ENCODE measurements at places on chromosomes 2 and 18.
A peak's percentile ranks its signal among the peaks of the same experiment; 100 is the strongest.

- DNase-seq, result no peak
These were observed 33.2 kb downstream of the ANKRD29 start for GRCh38 chr18:23629444-23629946.

- no peak for DNase-seq
These were observed 96.3 kb upstream of the THUMPD2 start for GRCh38 chr2:39875182-39875913.

DNA sequence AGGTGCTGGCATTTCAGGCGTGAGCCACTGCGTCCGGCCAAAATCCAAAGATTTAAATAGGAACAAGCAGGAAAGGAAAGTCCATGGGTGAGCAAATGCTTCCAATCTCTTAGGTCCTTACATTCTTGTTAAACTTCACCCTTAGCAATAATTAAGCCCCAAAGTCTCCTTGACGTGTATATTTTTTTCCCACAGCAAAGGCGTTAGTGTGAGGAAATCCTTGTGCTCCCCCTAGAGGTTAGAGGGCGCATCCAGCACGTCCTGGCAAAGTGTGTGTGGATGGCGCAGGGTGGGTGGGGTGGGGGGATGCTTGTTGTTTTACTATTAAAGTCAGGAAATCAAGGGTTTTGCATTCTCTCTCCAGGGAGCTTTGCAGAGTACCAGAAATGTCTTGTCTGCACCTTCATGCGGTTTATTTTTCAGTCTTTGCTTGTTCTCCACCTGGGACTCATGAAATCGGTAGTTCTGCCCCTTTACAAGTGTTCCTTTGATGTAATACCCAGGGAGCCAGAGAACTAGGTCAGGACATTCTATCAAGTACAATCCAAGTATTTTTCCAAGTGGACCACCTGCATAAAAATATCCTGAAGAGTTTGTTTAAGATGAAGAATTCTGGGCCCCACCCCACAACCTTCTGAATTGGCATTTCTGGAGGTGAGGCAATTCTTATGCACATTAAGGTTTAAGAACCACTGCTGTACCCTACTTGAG is 22.2 kb upstream of the ITSN2 start:
- peak; percentile 65 for DNase-seq

DNA sequence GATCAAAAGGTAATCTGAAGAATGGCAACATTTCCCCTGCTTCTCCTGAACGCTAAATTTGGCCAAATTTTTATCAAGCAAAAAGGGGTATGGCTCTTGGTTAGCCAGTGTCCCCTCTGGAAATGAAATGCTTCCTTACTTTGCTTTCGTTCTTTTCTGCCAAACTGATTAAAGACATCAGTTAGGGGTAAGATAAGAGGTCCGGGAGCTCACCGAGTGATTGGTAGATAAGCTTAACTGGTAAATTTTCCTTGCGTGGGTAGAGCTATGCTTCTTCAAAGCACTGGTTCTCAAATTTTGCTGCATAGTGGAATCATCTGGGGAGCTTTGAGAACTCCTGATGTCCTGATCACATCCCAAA is 62.7 kb upstream of the MAPRE2 start:
- DNase-seq, result no peak

DNA sequence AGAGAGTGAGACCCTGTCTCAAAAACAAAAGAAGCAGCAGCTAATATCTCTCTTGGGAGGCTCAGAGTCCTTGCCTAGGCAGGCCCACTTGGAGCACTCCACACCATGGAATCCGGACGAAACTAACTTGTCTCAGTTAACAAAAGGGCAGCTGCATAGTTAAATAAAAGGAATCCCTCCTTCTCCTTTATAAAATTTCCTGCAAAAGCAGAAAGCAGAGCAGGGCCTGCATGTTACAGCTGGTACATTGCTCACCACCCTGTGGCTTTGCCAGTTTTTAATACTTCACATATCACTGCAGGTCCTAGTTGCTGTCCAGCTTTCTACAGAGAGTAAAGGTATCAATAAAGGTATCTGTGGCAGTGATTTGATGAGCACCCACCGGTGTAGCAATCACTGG is 93.6 kb downstream of the ASAP2 start:
- DNase-seq, result no peak

GRCh38 chr18:12773369-12773768 is 70.5 kb downstream of the PSMG2 start:
- DNase-seq, result no peak

- DNase-seq, result no peak
These were observed 50.2 kb downstream of the COL4A3 start for GRCh38 chr2:227214622-227215041.

DNA sequence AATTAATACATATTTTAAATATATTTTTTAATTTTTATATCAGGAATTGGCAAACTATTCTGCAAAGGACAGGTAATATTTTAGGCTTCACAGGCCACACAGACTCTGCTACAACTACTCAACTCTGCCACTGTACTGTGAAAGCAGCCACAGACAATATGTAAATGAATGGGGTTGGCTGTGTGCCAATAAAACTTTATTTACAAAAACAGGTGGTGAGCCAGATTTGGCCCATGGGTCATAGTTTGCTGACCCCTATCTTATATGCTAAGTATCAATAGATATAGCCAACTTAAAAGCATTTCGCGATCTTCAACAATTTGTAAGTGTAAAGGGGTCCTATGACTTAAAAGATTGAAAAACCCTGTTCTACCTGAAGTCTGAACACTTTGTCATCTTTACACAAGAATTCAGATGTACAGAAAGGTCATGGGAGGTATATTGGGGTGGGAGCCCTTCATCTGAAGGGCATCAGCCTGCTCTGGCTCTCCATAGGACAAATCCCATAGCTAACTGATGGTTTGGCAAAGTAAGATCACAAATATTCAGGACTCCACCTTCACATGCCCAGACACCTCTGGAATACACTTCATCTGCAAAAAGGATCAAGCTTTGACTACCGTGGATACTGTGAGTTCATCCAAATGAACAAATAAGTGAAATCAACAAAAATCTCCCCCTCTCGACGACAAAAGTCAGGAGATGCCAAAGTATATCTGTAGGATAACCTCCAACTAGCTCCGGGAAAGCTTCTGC is 65.9 kb downstream of the C1D start:
- no peak for DNase-seq

DNA sequence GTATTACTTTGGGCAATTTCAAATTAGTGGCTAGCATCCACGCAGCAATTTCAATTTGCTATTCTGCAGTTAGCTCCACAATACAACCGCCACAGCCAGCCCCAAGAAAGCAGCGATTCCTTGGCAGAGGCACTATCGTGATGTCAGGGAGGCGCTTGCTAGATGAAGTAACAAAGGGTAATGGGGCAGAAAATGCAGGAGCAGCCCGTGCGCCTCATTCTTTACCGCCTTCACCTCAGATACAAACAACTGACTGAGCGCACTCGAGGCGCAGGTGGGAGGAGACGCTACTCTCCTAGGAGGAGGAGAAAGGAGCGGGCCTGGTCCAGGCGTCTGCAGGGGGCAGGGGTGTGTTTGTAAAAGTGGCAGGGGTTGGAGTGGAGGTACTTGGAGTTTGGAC is 76.9 kb upstream of the ASB18 start:
- no peak for DNase-seq

GRCh38 chr18:51185075-51185474 is 12.4 kb downstream of the MEX3C start:
- DNase-seq, result no peak

DNA sequence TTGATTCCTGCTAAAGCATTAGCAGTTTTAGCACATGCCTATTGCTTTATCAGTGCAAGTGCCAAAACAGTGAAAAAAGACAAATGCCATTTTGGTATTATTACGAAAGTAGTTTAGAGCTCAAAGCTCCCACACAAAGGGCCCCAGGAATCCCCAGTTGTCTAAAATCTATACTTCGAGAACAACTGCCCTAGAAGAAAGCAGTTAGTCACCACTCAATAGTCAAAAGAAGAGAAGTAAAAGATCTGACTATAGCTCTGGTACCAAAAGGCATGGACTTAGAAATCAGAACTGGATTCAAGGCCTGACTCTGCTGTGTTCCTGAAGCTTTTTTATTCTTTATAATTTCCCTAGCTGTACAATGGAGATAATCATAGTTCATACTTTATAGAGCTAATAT is 21.8 kb downstream of the SCN3A start:
- DNase-seq, result no peak

DNA sequence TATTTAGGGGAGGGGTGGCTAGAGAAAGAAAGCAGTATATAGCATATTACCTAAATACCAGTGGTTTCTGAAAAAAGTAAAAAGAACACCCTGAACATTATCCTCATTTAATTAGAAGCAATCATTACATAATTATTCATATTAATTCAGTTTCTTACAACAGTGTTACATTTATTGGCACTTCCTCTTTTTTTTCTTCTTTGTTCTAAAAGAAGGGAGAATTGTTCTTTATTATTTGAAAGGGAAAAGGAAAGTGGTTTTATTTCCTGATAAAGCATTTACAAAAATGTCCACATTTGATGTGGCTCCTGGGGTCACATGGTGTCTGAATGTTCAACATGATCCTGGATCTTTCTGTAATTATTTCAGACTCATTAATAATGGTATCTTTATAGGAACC is 254.9 kb upstream of the ZEB2 start:
- no peak for DNase-seq

DNA sequence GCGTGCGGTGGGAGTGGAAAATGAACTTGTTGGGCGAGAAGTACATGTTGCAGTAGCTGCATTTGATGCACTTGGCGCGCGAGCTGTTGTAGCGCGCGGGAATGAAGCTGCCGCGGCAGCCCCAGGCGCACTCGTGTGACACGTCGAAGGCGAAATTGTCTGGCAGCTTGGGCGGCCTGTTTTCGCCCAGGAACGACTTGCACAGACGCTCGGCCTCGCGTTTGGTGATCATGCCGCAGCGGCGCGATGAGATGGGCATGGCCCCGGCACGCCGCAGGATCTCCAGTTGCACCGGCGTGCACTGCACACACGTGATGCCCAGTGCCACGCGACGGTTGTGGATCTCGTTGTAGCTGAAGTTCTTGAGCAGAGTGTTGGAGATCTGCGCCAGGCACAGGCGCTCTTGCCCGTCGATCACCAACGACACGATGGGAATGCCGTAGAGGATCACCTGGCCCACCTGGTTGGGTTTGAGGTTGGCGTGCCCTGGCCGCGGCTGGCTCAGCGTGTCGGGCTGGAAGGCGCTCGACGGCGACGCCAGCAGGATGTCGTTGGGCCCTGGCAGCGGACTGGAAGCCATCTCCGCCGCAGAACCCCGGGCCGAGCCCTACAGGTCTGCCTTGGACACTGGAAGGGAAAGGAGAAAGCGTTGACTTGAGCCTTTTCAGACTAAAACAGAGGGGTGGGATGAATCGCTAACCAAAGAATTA is 2.7 kb downstream of the SKOR2 start:
- no peak for DNase-seq

DNA sequence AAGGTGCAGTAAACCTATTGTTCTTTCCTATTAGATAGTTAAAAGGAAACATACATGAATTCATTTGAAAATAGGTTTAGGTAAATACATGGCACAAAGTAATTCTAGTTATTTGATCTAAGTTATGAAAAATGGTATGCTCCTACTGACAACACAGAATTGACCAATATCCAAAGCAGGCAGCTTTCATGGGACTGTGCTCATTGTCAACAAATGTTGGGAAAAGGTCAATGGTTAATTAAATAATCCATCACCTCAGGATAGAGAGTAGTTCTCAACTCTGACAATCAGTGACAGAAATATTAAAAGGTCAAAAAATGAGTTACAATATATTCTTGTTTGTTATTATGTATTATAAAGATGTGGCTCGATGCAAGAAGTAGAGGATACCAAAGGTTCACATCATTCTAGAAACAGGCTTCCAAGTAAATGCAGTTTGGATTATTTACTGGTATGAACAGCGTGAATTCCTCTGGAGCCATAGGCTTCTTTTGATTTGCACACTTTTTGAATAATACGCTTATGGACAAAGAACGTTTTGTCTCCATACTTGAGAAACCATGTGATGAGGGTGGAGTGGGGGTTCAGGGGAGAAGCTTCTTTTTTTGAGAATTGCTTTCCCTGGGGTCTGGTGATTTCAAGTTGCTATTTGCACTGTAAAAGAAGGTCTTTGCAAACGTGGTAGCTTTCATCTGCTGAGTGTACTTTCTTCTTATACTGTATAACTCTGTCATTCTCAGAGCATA is 422.0 kb upstream of the ZEB2 start:
- DNase-seq, result no peak

GRCh38 chr2:3348767-3349166 is 28.9 kb downstream of the EIPR1 start:
- DNase-seq, result peak; percentile 52

DNA sequence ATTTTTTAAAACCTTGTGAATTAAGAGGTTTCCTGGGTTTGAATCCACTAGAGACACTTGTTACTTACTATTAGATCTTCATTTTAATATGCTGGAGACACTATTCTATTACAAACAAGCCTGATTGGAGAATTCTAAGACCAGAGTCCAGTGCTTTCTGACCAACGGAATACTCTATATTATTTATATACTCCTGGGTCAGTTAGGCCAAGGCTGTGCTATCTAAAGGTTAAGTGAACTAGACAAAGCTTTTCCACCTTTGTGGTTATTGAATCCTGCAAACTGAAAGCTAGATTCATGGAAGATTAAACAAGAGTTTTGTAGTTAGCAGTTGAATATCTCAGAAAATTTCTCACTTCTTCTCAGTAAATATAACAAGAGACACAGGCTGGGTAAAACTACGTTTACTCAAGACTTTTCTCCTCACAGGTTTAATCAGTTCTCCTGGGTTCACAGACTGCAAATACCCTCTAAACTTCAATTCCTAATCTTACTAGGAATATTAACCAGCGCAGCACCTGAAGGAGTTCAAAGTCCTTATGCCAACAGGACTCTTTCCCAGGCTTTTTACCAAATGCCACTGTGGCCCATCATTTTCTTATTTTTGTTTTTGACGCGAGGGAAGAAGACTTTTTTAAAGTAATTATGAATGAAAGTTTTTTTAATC is 66.4 kb downstream of the COL4A4 start:
- no peak for DNase-seq

GRCh38 chr2:180319586-180320405 is 312.7 kb upstream of the CWC22 start:
- DNase-seq, result no peak

DNA sequence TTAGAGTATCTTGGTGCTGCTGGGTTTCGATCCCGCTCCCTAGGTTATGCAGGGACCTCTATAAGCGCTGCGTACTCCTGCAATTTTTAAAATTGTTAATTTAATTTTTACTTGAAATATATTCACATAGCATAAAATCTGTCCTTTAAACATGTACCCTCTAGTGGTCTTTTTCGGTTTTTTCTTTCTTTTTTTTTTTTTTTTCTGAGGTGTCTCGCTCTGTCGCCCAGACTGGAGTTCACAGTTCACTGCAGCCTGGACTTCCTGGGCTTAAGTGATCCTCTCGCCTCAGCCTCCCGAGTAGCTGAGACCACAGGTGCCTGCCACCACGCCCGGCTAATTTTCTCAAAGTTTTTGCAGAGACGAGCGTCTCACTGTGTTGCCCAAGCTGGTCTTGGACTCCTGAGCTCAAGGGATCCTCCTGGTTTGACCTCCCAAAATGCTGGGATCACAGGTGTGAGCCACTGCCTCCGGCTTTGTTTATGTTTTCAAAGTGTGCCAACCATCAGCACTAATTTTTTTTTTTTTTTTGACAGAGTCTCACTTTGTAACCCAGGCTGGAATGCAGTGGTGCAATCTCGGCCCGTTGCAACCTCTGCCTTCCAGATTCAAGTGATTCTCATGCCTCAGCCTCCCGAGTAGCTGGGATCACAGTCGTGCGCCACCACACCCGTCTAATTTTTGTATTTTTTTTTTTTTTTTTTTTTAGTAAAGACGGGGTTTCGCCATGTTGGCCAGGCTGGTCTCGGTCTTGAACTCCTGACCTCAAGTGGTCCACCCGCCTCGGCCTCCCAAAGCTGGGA is 585 bp upstream of the MOB1A start:
- DNase-seq, result no peak
